EL (cell line): ENCODE measurements at places on chromosomes 2 and 18.

DNA sequence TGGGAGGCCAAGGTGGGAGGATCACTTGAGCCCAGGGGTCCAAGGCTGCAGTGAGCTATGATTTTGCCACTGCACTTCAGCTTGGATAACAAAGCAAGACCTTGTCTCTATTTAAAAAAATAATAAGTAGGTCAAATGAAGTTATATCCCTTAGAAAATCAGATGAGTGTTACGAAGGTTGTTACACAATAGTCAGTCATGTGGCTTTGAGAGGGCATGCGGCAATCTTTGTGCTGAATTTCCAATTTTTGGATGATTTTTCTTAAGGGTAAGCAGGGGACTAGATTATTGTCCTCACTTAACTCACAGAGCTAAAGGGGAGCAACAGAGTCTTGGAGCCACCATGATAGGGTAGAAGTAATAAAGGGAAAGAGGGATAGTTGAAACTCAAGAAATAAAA, 71.8 kb downstream of the B3GNT2 start:
- DNase-seq, result no peak

DNA sequence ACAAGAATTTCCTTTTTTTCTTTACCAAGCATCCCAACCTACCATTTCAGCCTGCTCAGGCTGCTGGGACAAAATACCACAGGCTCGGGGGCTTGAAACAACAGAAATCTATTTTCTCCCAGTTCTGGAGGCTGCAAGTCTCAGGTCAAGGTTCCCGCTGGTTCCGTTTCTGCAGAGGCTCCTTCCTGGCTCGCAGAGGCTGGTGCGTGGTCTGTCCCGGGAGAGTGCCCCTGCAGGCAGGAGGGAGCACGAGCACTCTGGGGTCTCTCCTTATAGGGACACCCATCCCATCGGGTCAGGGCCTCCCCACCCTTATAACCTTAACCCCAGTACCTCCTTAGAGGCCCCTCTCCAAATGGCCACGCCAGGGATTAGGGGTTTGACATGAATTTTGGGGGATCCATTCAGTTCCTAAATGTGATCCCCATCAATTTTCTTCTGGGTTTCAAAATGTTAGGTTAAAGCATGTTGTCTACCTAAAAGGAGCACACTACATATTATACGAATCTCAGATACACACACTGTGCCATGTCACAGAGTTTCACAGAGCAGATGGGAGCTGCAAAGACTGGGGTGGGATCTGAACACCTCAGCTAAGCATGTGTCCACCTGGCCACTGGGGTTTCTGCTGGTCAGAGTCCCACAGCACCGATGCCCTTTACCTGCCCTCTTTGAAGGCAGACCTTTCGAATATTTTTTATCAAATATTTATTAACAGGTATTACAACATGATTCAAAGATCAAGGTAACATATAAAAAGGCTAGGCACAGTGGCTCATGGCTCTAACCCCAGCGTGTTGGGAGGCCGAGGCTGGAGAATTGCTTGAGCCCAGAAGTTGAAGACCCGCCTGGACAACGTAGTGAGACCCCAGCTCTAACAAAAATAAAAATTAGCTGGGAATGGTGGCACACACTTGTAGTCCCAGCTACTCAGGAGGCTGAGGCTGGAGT, 17.6 kb upstream of the ADI1 start:
- peak; percentile 59 for DNase-seq

- DNase-seq, result no peak
Observed at GRCh38 chr2:46326231-46326980, 29.2 kb downstream of the EPAS1 start.

DNA sequence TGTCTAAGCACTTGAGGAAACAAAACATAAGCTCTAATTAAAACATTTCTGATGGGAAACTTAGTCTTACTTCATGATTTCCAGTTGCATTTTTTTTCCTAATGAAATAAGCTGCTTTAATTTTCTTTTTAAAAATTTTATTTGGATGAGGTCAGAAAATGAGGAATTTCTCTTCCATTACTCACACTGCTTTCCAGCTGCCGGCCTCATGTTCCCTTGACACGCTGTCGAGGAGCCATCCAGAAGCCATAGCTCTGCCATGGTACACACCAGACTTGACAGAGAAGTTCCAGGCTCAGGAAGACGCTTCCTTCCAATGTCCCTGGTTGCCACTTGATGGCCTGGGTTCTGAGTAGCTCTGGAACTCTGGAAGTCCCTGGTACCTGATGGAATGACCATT, 12.1 kb upstream of the MAPRE2 start:
- DNase-seq, result peak; percentile 86

- no peak for DNase-seq
Observed at GRCh38 chr2:205296959-205297358, 385.3 kb upstream of the NRP2 start.

GRCh38 chr18:76489081-76489480, 6.0 kb downstream of the ZNF516 start:
- DNase-seq, result no peak

- DNase-seq, result no peak
Observed at GRCh38 chr18:24317370-24317769, 80.3 kb downstream of the OSBPL1A start.

- peak; percentile 37 for DNase-seq
Observed at GRCh38 chr18:47204908-47205522, 28.9 kb upstream of the IER3IP1 start.

DNA sequence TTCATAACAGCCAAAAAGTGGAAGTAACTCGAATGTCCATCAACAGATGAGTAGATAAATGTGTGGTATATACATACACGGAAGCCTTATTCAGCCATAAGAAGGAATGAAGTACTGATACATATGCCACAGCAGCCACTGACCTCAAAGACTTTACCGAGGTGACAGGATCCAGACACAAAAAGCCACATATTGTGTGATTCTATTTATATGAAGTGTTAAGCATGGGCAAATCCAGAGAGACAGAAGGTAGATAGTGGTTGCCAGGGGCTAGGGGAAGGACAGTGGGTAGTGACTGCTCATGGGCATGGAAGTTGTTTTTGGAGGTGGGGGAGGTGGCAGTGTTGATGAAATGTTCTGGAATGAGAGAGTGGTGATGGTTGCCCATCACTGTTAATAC, 33.9 kb downstream of the ZAP70 start:
- no peak for DNase-seq

- DNase-seq, result peak; percentile 96
Observed at GRCh38 chr2:231666171-231667095, 41.9 kb upstream of the PTMA start.

GRCh38 chr2:55837073-55837472, 86.5 kb downstream of the EFEMP1 start:
- DNase-seq, result no peak

GRCh38 chr2:231687133-231687852, 21.0 kb upstream of the PTMA start:
- peak; percentile 57 for DNase-seq

- DNase-seq, result no peak
Observed at GRCh38 chr2:232869138-232870017, 686 bp upstream of the SNORC start.

DNA sequence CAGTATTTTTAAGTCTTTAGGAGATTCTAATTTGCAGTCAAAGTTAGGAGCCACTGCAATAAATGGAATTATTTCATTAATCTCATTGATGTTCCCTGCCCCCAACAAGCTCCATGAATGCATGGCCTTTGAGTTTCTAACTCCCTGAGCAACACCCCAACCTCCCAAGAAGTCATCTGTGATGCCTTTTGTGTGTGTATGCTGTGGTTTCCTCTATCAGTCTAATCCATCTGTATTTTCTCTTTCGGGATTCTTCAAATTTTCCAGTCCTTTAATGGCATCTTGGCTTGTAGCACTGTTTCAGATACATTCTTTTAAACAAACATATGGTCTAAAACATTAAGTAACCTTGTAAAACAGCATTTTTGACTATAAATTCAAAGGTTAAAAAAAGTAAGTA, 16.8 kb downstream of the SERPINB10 start:
- DNase-seq, result peak; percentile 74

DNA sequence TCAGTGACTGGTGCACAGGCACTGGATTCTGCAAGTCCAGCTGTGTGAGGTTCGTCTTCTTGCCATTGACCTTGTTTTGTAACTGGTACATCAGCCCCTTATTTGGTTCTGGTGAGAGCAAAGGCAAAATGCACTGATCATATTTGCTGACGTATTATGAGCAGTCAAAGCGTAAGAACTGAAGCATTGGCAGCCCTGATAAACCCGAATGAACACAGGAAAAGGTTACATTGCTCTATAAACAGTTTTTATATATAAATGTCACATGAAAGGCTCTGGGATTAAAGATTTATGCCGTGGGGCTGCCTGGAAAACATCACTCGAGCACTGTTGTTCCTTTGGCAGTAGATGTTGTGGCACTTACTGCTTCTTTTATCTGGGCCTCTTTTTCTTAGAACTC, 167.9 kb downstream of the IRS1 start:
- DNase-seq, result no peak

DNA sequence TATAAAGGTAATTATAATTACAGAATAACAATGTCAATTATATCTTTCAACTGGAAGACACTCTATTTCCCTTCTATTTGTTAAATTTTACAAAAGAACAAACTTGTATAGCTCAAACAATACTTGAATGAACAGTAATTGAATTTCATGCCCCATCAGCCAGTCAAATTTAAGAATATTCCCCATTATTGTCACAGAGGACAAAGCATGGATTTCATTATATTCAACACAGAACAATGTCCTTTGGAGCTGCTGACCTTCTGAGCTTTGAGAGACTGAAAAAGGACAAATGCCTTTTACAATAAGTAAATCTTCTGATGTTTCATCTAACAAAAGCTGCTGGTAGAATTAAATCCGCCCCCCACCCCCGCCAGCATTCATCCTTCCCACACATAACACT, 187.5 kb upstream of the MC4R start:
- no peak for DNase-seq
